ENCODE measurements at places on chromosomes 11 and 22.

DNA sequence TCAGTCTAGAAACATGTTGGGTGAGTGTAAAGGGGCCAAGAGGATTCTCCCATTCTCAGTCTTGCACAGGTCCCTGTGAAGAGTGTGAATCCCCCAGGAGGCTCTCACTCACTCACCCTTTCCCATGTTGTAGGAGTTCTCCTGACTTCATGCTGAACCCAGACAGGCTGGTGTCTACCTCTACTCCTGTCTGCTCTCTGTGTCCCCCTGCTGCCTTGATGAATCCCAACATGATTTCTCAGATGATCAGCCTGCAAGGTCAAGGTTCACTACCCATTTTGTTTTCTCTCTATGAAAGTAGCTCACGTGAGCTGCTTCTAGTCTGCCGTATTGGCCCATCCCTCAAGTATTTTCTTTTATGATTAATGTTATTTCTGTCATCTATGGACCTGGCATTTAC is 500.6 kb downstream of the ETS1 start:
- no peak for DNase-seq

GRCh38 chr11:67572747-67573419 is 10.7 kb upstream of the GSTP1 start:
- DNase-seq: peak; percentile 8

- no peak for DNase-seq
Measured at GRCh38 chr11:131275580-131275979, 94.8 kb upstream of the NTM start.

DNA sequence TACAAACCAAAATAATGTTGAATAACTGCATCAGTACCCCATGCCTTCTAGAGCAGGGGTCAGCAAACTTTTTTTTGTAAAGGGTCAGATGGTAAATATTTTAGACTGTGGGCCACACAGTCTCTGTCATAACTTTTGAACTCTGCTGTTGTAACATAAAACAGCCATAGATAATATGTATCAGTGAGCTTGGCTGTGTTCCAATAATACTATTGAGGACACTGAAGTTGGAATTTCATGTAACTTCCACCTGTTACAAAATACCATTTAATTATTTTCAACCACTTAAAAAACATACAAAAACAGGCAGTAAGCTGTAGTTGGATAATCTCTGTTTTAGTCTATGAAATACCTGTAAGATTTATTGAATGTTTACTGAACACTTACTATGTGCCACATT is 55.2 kb downstream of the PICALM start:
- no peak for DNase-seq

DNA sequence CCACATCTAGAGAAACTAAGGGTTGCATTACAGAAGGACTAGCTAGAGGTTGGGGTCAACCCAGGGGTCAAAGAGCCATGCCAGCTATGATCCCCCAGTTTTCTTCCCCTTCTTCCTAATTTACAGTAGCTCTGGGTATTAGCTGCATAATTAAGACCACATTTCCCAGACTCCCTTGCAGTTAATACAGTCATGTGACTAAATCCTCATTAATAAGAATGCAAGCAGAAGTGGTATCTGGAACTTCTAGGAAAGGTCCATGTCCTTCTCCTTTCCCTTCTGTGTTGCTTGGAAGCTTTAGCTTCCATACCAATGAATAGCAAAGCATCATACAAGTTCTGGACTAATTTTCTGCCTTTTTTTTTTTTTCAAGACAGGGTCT is 19.1 kb upstream of the LMO2 start:
- DNase-seq: no peak

- no peak for DNase-seq
Measured at GRCh38 chr11:17275400-17276235, 921 bp upstream of the NUCB2 start.

- DNase-seq: no peak
Measured at GRCh38 chr22:49262167-49262566, 565.5 kb downstream of the BRD1 start.

DNA sequence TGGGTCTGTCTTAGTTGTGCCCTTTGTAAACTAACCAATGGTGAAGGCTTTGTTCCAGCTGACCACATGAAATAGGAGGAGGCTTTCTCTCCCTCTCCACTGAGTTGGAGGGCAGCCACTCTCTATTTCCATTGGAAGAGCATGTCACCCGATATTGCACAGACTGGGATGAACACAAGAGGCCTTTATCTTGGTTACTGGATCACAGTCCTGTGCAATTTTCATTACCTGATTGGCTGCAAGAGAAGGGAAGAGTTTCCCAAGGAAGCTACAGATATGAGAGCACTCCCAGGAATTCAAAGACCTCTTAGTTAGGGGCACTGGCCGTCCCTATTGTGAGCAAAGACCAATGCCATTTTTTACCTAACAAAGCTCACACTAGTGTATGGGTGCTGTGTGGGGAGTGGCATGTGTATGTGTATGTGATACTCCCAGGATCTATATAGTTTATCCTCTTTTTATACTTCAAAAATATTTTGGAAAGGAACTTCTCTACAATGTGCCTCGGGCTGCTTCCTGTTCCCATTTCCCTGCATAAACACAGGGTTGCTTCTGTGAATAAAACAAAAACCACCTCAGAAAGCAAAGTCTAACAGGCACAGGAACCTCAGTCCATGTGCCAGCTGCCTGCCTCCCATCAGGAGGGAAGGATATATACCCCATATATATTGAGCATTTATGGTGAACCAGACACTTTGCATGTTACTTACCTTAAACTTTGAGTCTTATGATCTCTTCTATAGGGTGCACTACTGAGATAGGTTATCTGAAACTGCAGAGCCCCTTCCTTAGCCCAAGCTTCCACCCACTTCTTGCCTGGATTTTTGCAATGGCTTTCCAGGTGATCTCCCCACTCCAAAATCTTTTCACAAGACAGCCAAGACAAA is 126.5 kb downstream of the RASSF10 start:
- peak; percentile 61 for DNase-seq

DNA sequence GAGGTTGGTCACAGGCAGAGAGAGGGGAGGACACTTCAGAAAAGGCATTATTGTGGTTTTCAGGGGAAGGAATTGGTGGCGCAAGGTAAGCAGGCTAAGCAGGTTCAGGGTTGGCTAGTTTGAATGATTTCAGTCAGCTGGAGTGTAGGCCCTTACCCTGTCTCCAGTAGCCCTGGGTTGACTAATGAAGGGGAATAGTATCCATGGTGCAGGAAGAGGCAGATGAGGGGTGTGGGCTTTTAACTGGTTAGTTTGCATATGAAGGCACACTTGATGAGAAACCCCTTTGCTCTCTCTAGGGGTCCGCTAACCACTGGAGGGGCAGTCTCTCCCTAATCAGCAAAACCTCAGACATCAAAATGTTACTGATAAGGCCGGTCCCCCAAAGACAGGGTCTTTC is 249.7 kb downstream of the AASDHPPT start:
- no peak for DNase-seq

- DNase-seq: no peak
Measured at GRCh38 chr11:58796333-58796732, 48.2 kb downstream of the GLYATL2 start.

GRCh38 chr11:70501051-70501901 is 102.9 kb downstream of the CTTN start:
- DNase-seq: no peak

GRCh38 chr11:125346179-125346530 is 149.9 kb downstream of the FEZ1 start:
- no peak for DNase-seq

DNA sequence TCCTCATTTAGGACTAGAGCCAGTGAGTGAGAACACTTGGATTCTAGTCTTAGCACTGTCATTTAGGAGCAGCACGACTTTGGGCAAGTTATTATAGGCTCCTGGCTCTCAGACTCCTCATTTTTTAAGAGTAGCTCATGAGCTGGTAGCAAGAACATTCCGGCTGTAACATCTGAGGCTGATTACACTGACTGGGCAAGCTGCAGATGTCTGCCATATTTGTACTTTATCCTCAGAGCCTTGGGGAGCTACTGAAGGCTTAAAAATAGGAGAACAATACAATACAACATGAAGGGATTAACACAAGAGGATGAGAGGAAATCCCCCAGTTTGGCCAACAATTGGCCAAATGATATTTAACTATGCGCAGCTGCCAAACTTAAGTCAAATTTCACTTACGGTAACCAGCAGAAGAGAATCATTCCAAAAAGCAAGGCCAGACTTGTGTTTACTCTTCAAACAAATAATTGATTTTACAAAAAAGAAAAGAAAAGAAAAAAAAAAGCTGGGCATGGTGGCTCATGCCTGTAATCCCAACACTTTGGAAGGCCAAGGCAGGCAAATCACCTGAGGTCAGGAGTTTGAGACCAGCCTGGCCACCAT is 113.1 kb upstream of the ARHGAP42 start:
- DNase-seq: no peak

GRCh38 chr22:30751529-30751928 is 56.9 kb downstream of the OSBP2 start:
- DNase-seq: no peak

- DNase-seq: no peak
Measured at GRCh38 chr11:84549217-84549616, 1077.9 kb downstream of the DLG2 start.

GRCh38 chr11:131375915-131376314 is 5.5 kb downstream of the NTM start:
- no peak for DNase-seq

GRCh38 chr11:102568851-102569250 is 38.3 kb upstream of the MMP7 start:
- DNase-seq: no peak

- DNase-seq: peak; percentile 76
Measured at GRCh38 chr11:110317516-110317932, 21.1 kb upstream of the RDX start.

- no peak for DNase-seq
Measured at GRCh38 chr11:115716080-115716479, 211.9 kb upstream of the CADM1 start.

DNA sequence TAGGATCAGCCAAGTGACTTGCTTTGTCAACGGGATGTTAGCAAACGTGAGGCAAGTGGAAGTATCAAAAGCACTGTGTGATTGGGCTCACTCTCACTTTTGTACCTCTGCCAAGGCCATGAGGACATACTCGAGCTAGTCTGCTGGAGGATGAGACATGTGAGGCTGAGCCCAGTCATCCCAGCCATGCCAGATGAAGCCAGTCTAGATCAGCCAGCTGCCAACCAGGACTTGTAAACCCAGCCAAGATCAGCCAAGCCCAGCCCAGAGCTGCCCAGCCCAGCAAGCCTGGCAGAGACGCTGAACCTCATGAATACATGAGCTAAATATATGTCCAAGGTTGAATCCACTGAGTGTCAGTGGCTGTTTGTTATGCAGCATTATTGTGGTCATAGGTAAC is 369.7 kb downstream of the MN1 start:
- DNase-seq: no peak

- no peak for DNase-seq
Measured at GRCh38 chr22:19125474-19126308, 3.5 kb upstream of the DGCR2 start.

DNA sequence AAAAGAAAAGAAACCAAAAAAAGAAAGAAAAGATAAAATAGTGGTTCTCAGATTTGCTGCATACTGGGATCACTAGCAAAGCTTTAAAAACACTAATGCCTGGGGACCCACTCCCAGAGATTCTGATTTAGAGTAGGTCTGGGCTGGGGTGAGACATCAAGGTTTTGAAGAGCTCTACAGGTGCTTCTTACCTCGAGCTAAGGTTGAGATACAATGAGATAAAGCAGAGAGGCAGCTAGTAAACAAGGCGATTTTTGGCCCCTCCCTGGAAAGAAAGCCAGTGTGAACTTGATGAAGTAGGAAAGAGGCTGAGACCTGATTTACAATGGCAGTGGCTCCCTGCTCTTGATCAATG is 327.6 kb upstream of the CCDC90B start:
- DNase-seq: no peak

DNA sequence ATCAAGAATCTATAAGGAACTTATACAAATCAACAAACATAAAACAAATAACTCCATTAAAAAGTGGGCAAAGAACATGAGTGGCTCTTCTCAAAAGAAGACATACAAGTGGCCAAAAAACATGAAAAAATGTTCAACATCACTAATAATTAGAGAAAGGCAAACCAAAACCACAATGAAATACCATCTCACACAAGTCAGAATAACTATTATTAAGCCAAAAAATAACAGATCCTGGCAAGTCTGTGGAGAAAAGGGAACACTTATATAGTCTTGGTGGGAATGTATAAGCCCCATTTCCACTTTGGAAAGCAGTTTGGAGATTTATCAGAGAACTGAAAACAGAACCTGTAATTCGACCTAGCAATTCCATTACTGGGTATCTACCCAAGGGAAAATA is 921.0 kb downstream of the KCNA4 start:
- DNase-seq: no peak

- no peak for DNase-seq
Measured at GRCh38 chr11:134474942-134475341, 62.9 kb upstream of the B3GAT1 start.

GRCh38 chr22:24901448-24901847 is 45.0 kb downstream of the LHFPL7 start:
- no peak for DNase-seq

GRCh38 chr11:66956689-66957290 is 1.4 kb downstream of the PC start:
- no peak for DNase-seq
